ENCODE measurements at places on chromosomes 5 and 9.

DNA sequence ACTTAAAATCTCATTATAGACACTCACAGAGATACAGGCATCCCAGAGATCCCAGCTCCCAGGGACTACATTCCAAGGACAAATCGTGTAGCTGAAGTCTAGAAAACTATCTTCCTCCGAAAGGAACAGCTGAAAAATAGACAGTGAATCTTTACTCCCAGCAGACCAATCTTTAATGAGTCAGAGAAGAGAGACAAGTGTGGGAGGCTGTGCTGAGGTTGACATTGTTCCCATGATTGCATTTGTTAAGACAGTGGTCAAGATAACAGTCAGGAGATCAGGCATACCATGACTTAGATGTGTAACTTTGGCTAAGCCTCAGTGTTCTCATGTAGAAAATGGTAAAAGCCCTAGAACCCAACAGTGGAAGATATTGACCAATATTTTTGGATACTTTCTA is 120.7 kb downstream of the PAPPA start:
- no peak for DNase-seq

DNA sequence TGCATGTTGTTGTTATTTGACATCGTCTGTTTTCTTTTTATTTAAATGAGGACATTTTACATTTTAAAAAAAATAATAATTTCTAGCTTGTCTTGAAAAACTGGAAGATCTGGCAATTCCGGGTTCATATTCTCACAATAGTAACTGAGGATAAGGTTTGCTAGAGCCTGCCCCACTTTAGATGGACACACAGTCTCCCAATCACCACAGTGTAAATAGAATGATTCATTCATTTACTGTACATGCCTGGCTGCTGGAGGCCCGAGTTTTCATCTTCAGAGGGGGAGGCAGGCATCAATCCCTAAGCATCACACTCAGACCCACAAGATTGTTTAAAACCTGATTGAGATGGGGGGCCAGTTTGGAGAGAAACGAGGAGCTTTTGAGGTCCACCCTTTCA is 2039.7 kb upstream of the WWC1 start:
- DNase-seq = no peak

DNA sequence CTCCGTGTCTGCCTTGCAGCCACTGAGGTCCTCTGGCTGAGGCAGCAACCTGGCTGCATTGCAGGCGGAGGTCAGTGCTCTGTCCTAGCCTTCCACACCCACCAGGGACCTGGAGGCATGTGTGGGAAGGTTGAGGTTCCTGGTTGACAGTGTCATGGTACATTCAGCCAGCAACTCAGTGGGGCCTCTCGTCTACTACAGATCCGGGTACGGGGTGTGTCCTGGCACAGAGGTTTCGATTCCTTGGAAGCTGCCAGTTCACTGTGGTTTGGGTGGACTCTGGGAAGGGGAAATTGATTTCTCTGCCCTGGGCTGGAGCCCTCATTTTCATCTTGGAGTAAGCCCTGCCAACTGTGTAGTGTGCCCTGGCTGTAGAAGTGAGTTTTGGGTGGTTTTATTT is 45.1 kb downstream of the PDE8B start:
- no peak for DNase-seq

GRCh38 chr5:92041206-92041605 is 658.1 kb upstream of the ARRDC3 start:
- DNase-seq = no peak

- DNase-seq = no peak
Measured at GRCh38 chr5:125346316-125346715, 599.9 kb upstream of the ZNF608 start.

- peak; percentile 23 for DNase-seq
Measured at GRCh38 chr5:96936431-96937320, 796 bp downstream of the LNPEP start.

GRCh38 chr5:113132564-113132963 is 156.0 kb downstream of the DCP2 start:
- DNase-seq = no peak

GRCh38 chr5:172886476-172886875 is 52.4 kb downstream of the ERGIC1 start:
- no peak for DNase-seq

- no peak for DNase-seq
Measured at GRCh38 chr5:1808439-1808838, 7.2 kb downstream of the NDUFS6 start.

- DNase-seq = no peak
Measured at GRCh38 chr5:83993803-83994202, 273.1 kb upstream of the HAPLN1 start.

- no peak for DNase-seq
Measured at GRCh38 chr9:127384901-127385300, 12.1 kb upstream of the SLC2A8 start.

GRCh38 chr5:56670916-56671315 is 144.4 kb upstream of the MAP3K1 start:
- no peak for DNase-seq

- no peak for DNase-seq
Measured at GRCh38 chr5:153885141-153885540, 153.6 kb downstream of the FAM114A2 start.

DNA sequence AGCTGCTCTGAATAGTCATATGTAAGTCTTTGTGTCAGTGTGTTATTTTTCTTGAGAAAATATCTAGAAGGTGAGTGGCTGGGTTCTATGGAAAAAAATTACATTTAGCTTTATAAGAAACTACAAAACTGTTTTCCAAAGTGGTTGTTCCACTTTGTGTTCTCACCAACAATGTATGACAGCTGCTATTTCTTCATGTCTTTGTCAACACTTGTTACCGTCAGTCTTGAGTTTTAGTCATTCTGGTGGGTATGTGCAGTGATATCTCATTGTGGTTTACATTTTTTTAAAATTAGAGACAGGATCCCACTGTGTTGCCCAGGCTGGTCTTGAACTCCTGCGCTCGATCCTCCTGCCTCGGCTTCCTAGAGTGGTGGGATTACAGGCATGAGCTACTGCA is 246.4 kb downstream of the PJA2 start:
- no peak for DNase-seq

DNA sequence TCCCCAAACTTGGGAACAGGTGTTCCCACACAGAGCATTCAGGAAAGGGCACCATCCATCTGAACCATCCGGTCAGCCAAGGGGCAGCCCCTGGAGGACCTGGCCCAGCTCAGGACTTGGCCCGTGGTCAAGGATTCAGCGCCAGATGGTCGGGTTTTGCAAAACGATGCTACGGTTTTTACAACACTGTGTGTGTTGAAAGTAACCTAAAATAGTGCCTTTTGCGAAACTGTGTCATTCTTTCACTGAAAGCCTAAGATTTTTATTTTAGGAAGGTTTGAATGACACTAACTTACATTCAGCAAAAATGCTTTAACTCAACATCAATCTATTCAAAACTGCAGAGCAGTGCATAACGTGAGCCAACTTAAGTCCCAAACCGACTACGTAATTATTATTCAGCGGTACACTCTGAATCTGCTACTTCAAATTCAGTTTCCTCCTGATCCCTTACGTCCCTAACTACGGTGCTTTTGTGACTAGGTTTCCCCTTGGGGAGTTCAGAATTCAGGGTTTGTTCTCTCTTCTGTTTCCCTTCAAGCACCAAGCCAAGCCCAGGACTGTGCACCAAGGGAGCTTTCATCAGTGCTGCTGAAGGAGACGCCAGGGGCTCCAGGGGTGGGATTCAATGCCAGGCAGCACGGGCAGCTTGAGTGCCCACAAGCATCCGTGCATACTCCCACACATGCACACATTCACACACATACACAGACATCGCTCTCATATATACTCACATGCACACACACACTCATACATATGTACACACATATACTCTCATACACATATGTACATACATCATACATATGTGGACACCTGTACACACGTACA is 25.8 kb downstream of the LPCAT1 start:
- no peak for DNase-seq

- DNase-seq = no peak
Measured at GRCh38 chr9:18720691-18721090, 246.7 kb downstream of the ADAMTSL1 start.

- DNase-seq = no peak
Measured at GRCh38 chr5:31911291-31912265, 262.5 kb downstream of the GOLPH3 start.

DNA sequence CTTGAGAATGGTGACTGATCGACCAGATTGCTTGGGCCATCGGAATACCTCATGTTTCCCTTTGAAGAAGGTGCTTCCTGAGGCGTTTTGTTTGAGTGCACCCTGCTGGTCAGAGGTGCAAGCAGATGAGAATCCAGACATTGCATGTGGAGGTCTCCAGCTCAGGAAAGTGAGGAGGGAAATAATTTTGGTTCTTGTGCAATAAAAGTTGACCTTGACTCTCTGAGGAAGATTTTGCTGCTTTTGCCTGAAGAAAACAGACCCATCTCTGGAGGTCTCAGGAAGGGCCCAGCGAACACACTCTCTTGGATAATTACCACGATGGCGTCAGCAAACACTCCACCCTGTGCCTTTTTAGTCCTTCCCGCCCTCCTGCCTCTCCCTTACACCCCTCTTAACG is 69.7 kb downstream of the GRAMD2B start:
- no peak for DNase-seq

DNA sequence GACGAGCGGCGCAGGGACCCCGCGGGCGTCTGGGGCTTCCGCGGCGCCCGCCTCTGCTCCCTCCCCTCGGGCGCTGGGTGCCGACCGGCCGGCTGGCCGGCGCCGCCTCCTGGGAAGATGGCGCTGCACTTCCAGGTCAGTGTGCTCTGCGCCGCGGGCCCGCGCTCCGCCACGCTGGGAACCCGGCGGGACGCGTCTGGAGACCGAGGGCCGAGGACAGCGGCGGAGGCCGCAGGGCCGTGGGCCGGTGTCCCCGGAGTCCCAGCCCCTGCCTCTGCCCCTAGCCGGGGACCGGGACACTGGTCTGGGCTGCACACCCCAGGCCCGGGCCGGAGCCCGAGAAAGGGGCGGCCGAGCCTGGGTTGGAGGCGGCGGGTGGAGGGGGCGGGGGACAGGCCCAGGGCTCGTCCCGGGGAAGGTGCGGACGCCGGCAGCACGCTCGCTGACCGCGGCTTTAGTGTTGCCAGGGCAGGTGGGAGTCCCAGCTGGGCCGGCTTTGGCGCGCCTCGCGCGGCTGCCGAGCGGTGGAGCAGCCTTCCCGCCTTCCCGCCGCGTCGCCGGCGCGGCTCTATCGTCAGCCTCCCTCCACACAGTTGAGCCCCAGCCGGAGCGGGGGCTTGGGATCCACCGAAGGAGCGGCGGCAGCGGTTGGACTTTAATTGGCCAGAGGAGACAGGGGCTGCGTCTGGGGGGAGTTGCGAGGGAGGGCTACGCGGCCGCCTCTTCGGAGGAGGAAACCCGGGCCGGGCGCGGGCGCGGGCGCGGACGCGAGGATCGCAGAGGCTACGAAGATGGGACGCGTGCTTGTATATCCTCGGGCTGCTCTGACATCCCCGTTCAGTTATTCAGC is at the start of gene RANBP17:
Gene RANBP17, plus strand, starts transcription at position 102 of the 850 bp plus-strand sequence.
- peak; percentile 71 for DNase-seq

DNA sequence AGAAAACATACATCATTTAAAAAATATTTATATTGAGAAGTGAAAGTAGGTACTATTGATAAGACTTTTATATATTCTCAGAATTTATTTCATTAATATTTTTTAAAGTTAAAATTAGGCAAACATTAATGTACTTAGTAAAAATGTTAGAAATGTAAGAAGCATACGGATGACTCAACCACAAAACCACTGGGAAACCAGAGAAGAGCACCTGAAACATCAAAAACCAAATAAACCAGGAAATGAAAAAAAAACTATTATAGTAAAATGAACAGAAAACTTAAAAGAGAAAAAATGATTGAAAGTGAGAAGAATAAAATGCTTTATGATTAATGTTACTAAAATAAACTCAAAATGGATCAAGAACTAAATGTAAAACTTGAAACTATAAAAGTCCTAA is 233.2 kb upstream of the DAB2 start:
- DNase-seq = no peak

DNA sequence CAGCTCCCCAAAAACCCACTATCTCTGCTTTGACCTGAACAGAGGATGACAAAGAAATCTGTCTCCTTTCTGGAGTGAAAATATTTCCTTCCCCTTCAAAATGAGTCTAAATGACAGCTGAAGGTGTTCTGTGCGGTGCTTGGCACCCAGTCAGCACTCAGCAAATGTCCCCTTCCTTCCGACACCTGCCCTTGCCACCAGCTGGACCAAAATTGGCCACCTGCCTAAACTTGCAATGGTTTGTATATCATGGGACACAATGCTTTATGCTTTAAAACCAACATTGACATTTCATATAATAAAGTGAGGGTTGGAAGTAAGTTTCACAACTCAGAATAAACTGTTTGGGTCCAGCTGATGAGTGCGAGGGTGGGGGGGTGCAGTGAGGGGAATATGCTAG is 7.5 kb upstream of the TTC1 start:
- no peak for DNase-seq

DNA sequence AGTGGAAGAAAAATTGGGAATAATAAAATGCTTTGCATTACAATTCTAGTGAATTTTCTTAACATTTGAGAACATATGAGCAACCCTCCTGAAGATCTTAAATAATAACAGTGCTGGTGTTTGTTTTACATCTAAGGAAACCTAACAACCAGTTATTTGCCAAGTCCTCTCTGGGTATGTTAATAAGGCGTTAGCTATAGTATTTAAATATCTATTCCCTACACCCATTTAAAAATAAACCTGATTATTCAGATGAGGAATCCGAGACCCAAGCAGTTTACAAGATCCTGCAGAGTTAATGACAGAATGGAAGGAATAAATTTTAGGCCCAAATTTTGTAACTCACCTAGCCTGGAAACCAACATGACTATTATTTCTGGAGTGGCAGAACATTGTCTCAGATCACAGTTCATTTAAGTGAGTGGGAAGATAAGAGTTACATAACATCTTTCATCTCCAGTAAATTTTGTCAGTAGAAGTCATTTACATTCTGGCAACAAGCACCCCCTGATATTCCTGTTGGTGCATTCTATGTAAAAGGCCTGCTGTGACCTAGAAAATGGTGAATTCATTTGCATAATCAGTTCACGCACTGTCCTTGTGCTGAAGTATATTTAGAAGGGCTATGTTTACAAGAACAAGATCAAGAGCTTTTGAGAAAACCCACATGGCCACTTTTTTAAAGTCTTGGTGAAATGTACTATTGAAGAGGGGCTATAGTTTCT is 148.2 kb downstream of the COX7C start:
- DNase-seq = no peak

DNA sequence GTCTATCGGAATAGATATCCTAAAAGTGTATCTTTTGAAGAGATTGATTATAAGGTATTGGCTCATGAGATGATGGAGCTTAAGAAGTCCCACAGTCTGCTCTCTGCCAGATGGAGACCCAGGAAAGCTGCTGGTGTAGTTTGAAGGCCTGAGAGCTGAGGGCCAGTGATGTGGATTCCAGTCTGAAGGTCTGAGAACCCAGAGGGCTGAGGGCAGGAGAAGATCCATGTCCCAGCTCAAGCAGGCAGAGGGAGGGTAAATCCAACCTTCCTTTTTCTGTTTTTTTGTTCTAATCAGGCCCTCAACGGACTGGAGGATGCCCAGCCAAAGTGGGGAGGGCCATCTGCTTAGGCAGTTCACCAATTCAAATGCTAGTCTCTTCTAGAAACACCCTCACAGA is 11.0 kb upstream of the ABL1 start:
- no peak for DNase-seq
